Chondrocyte (in vitro differentiated cells): ENCODE measurements at places on chromosomes 5 and 9. TPM values are rescaled to one million over a fixed set of nuclear protein-coding genes. Genes with fewer than 3 reads are reported as not detected.

Gene ZNF454
- total RNA-seq, result 0.32 to 2.3 TPM (median 0.49 TPM) in 3 replicates

Gene TXN
- total RNA-seq, result 172 to 257 TPM (median 188 TPM) in 3 replicates

Gene EFNA5
- 34.8 to 38.9 TPM (median 37.5 TPM) in 3 replicates for total RNA-seq

Gene C9orf50
- total RNA-seq, result 0.30 to 0.39 TPM (median 0.38 TPM) in 3 replicates

Gene PCDHGA4
- total RNA-seq, result 0.72 to 1.4 TPM (median 0.94 TPM) in 3 replicates

Gene FOXI1
- not detected in 3 replicates for total RNA-seq

Gene INSL4
- not detected in 3 replicates for total RNA-seq
